ENCODE measurements at places on chromosomes 7 and 10. TPM values are rescaled to one million over a fixed set of nuclear protein-coding genes. Genes with fewer than 3 reads are reported as not detected.

GRCh38 chr10:113056441-113057021 lies 106.5 kb downstream of the TCF7L2 start:
- DNase-seq = no peak

GRCh38 chr10:131885391-131886165 lies 15.2 kb upstream of the PPP2R2D start:
- no peak for DNase-seq

GRCh38 chr7:112484671-112485167 lies 3.9 kb downstream of the LSMEM1 start:
- peak; percentile 82 for DNase-seq

GRCh38 chr7:80635533-80635932 lies 2.9 kb upstream of the CD36 start:
- no peak for DNase-seq

- DNase-seq = no peak
Observed at GRCh38 chr10:129953119-129954051, 10.7 kb downstream of the EBF3 start.

- DNase-seq = no peak
Observed at GRCh38 chr7:93373537-93373936, 141.4 kb downstream of the VPS50 start.

DNA sequence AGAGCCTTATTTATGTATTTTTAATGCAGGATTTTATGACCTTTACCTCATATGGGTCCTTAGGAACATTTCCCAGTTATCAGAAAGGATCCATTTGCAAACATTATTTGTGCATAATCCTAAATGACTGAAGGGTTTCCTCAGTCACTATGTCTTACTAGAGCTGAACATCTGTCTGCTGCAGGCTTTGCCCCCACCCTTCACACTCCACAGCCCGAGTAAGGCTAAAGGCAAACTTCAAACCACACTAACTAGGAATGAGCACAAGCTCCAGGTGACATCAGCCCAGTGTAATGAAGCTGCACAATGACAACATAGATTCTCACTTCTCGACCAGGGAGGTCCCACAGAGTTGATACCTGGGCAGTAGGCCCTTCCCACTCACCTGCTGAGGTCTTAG lies 491.3 kb upstream of the MKI67 start:
- no peak for DNase-seq

DNA sequence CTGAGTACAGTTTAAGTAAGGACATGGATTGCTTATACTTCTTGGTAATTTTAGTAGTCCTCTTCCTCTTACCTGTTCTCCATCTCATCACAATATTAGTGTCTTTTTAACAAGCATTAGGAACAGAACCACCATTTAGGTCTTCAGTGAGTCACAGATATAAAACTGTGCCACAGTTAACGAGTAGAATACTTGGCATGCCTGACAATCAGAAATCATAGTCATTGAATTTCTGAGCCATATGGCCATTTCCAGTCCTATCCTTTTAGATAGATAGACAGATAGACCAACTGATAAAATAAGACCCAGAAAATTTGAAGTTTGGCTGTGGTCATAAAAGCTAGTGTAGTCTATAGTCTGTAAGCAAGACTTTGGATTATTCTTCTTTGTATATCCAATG lies 71.1 kb downstream of the GBF1 start:
- no peak for DNase-seq

GRCh38 chr10:71596759-71597158 lies 122.8 kb downstream of the C10orf105 start:
- DNase-seq = no peak

DNA sequence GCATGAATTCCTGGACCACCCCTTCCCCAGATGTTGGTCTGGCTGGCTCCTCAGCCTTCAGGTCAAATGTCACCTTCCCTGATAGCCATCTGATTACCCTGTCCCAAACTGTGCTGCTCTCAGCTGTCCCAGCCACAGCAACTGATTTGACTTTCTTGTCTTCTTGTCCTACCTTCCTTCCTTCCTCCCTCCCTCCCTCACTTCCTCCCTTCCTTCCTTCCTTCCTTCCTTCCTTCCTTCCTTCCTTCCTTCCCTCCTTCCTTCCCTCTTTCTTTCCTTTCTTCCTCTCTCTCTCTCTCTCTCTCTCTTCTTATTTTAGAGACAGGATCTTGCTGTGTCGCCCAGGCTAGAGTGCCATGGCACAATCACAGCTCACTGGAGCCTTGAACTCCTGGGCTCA lies 242.5 kb downstream of the RPS24 start:
- DNase-seq = no peak

- no peak for DNase-seq
Observed at GRCh38 chr7:50856231-50856630, 73.5 kb upstream of the GRB10 start.

DNA sequence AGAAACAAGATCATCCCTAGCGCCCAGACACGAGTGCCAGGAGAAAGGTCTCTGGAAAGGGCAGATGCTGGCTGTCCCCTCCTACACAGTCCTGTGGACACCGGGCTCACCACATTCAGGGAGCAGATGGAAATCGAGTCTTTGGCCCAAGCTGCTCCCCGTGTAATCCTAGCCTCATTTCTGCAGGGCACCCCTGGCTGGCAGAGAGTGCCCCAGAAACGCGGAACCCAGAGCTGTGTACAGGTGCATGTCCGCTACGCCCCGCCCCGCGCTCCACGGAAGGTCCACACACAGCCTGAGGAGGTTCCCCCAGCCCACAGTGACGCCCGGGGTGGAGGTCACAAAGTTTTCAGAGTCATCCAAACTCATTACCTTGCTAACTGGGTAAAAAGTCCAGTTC lies 202.8 kb downstream of the MAD1L1 start:
- no peak for DNase-seq

The MMP21 gene
- 0.07 TPM for total RNA-seq

The MMD2 gene
- total RNA-seq = not detected

The GET4 gene
- total RNA-seq = 63.1 TPM

The LBX1 gene
- total RNA-seq = not detected

Measured in kidney epithelial cell (primary cell).